Right atrium auricular region (tissue), 2 donors: ENCODE measurements at places on chromosomes 7 and 10. TPM values are rescaled to one million over a fixed set of nuclear protein-coding genes. Genes with fewer than 3 reads are reported as not detected.

CLEC5A gene
- 1.0 TPM for total RNA-seq

- DNase-seq: no peak
These were observed 287.8 kb downstream of the GALNT17 start for GRCh38 chr7:71419546-71420337.

DNA sequence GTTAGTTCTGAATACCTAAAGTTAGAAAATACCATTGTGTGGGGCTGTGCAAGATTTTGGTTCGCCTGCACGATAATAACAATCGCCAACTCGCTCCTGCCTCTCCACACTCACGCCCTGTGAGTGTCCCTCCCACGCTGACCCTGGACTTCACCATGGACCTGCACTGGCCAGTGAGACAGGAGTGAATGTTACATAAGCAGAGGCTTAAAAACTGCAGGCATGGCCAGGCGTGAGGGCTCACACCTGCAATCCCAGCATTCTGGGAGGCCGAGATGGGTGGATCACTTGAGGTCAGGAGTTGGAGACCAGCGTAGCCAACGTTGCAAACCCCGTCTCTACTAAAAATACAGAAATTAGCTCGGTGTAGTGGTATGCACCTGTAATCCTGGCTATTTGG lies 68.4 kb downstream of the TCERG1L start:
- no peak for DNase-seq

- DNase-seq: no peak
These were observed 91.8 kb downstream of the PTPRN2 start for GRCh38 chr7:158495786-158496185.

DNA sequence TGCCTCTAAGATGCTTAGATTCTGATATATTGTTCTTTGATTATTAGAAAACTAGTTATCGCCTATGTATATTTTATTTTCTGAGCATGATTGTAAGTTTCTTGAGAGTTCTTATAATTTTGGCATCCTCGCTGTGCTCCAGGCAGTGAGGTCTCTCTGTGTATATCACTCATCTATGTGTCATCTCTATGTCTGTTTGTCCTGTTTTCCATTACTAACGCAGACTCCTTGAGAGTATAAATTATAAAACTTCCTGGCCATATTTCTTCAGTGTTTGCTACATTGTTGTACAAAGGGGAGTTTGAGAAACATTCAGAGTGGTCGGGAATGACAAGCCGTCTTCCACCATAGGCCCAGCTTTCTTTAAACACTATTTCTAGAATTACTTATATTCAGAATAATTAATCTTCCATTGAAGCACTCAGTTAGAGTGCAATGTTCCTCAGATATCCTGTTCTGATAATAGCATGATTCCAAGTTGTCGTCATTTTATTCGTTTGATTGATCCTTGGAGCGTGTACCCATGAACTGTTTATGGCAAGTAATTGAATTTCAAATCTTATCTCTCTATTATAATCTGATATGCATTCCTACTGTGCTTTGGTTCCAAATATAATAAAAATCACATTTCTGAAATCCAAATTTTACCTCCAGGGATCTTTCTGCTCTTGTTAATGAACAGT lies 206.6 kb downstream of the BAMBI start:
- no peak for DNase-seq

DNA sequence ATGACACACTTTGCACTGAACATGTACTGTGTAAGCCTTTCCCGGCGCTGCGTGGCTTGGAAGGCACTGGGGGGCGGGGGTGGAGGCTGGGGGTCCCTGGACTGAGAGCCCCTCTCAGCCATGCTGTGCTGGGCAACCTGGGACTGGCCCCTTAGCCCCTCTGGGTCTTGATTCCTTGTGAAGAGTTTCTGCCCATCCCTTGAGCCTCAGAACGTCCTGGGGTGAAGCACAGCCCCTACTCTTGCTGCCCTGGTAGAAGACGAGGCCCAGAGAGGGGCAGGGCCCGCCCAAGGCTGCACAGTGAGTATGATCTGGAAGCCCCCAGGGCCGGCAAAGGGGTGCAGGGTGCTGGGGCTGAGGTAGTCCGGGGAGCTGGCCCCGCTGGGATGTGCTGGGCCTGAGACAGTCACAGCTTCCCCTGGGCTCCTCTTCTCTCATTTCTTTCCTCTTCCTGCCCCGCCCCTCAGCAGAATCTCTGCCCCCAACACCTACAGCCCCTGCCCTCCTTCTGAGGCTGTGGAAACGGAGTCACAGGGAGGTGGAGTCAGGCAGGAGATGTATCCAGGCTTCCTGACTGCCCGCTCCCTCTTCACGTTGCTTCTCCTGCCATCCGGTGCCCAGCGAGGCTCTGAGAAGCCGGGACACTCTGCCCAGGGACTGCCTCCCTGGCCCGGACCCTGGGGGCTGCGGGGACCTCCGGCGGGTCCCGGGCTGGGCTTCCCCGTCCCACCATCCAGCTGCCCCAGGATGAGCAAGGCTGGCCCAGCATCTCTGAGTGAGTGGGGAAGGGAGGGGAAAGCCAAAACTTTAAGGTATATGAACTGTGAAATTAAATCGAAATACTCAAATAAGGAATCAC lies 60.5 kb downstream of the UNCX start:
- no peak for DNase-seq

DNA sequence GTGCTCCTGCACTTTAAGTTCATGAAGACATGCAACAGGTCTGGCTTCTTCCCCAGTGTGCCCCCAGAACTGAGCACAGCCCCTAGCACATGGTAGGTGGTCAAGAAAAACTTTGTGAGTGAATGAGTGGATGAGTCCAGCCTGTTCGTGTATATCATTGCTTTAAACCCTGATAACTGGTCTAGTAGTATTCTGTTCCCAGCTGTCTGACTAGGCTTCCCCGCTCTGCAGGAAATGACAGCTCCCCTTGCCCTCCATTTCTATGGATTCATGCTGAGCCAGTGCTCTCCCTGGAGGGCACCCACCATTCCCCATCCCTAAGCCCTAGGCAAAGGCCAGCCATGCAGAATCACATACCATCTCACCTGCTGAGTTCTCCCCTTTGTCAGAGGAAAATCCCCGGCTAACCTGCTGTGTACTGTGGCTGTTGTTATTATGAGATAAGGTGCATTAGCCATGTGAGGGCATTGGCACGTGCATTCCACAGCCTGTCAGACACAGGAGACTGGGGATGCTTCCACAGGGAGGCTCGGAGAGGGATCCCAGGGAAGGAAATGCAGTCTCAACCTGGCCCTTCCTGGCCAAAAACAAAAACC lies 698.9 kb downstream of the GRID1 start:
- DNase-seq: no peak

SLC29A4 gene
- 3.7 TPM for total RNA-seq

GRCh38 chr7:137097111-137097510 lies 228.7 kb downstream of the CHRM2 start:
- DNase-seq: no peak

DNA sequence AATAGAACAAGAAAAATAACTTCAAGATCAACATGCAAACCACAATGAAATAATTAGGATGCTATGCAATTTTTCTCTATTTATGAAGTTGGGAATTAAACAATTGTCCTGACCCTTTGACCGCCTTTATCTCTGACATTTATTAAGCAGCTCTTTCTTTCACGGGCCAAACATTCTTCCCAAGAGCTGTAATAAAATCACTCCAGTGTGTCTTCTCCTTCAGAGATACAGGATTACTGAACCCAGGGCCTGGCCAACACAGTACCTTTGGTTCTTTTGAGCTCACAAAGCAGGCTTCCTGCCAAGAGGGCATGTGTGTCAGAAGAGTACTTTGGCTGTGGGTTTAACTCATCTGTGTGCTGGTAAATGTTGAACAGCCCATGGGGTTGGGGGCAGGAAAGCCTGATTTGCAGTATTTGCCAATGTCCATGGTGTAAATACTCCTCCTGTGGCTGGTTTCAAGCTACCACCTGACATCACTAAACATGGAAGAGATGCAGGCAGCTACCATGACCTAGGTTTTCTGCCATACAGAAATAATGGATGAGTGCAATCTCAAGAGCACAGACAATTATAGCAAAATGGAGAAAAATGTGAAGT lies 121.7 kb downstream of the FANK1 start:
- DNase-seq: no peak

- no peak for DNase-seq
These were observed 700.1 kb upstream of the ANKRD30A start for GRCh38 chr10:36425131-36425797.

CPXM2 gene
- 8.3 TPM for total RNA-seq

GRCh38 chr7:132112657-132113056 lies 463.6 kb downstream of the PLXNA4 start:
- no peak for DNase-seq

GRCh38 chr10:87585565-87586514 lies 73.8 kb upstream of the PAPSS2 start:
- DNase-seq: no peak

GRCh38 chr7:103795787-103796186 lies 193.7 kb downstream of the RELN start:
- no peak for DNase-seq

- DNase-seq: no peak
These were observed 205.8 kb upstream of the HDAC9 start for GRCh38 chr7:18289788-18290187.

GRCh38 chr7:66313886-66314568 lies 108.9 kb downstream of the TPST1 start:
- no peak for DNase-seq

CHST12 gene
- total RNA-seq: 14.2 TPM

- DNase-seq: no peak
These were observed 186.6 kb upstream of the PDE1C start for GRCh38 chr7:32256811-32257210.

- no peak for DNase-seq
These were observed 182.0 kb downstream of the TCERG1L start for GRCh38 chr10:131129544-131129943.

CRYGN gene
- 0.90 TPM for total RNA-seq

GRCh38 chr7:24665564-24666294 lies 91.5 kb downstream of the GSDME start:
- DNase-seq: no peak

ZNF485 gene
- total RNA-seq: 1.1 TPM

- no peak for DNase-seq
These were observed 181.1 kb downstream of the SDHAF3 start for GRCh38 chr7:97298561-97298960.

PTF1A gene
- not detected for total RNA-seq

FIS1 gene
- 359 TPM for total RNA-seq

SLC13A1 gene
- total RNA-seq: not detected

- DNase-seq: no peak
These were observed 3.6 kb downstream of the ZEB1 start for GRCh38 chr10:31322647-31323046.

DNA sequence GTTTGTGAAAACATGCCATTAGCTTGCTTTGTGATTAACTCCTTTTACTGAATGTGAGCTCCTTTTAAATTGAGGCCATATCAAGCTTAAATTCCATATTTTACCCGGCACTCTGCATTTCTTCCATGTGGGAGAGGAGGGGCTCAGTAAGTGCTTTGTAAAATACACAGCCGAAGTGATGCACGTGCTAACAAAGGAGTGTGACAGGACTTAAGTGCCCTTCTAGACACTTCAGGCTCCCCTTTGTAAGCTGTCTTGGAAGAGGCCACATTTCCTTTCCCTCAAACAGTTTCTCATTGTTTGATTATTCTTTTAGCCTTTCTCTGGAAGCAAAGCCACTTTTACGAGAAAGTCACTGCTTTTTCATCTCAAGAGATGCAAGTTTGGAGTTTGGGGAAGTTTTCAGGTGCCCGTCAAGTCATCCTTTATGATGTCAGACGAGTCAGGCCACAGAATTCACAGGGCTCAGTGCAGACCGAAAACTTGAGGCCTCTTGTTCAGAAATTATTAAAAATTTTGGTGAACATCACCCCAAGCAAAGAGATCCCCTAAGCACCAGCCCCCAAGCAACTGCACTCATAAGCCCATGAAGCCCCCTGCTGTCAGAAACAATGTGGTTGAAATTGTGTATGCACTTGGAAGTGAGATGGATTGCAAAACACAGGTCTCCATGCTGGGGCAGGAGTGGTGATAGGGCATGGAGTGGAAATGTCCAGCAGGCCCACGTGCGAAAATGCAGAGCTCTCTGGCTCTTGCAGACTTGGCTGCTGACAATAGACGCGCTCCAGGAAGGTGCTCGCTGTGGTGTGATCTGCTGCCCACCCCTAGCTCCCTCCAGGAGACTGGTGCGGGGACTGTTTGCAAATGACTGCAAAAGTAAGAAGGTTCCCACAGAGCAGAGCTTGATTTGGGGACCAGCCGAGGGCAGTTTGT lies 11.5 kb downstream of the IKZF1 start:
- no peak for DNase-seq

SRRM3 gene
- total RNA-seq: 27.1 TPM

GRCh38 chr10:73922864-73923133 lies 11.9 kb downstream of the PLAU start:
- no peak for DNase-seq

- DNase-seq: no peak
These were observed 609.9 kb downstream of the CCSER2 start for GRCh38 chr10:84938117-84938905.

DNA sequence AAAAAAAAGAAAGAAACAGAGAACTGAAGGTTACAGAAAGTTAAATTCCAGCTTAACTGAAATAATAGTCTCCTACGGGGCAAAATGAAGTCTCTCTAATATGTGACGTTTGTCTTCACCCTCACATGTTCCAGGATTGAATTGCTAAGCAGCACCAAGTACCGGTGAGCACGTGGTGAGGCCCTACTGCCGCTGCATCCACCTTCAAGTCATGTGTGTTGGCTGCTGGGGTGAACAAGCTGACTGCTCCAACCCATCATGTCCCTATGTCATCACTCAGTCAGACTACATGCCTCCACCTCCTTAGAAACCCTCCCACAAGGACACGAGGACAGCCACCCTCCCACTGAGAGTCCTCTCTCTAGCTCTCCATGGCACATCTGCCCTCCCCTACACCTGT lies 35.4 kb upstream of the NPFFR1 start:
- no peak for DNase-seq

KLHL7 gene
- total RNA-seq: 87.6 TPM

GRCh38 chr7:77550586-77550985 lies 13.5 kb downstream of the PTPN12 start:
- no peak for DNase-seq

DNA sequence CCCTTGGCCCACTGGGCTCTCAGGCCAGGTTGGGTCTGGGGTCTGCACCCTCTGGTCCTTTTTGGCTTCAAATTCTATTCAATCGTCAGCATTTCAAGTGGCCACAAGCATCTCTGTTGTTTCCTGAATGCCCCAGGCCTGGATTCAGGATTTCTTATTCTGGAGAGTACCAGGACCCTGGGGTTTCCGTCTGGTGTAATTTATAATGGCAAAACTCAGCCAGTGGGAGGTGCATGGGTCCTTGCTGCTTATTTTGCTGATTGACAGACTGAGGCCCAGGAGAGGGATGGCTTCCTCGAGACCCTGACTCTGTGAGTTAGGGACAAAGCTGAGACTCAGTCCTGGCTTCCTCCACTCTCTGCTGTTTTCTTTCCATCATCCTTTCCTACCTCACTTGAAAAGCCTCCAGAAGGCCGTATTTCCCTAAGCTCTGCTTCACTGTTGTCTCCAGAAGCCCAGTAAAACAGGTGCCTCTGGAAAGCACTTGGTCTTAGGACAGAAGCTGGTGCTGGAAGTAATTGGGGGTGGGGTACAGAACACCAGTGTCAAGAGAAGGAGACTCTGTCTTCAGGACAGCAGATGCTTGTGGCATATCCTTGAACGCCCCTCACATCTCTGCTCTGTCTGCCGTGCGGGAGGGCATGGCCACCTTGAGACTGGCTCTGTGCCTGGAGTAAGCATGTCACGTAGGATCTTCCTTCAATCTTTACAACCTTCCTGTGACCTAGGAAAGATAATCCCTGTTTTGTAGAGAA lies 39.4 kb upstream of the SH2D4B start:
- no peak for DNase-seq

GRCh38 chr7:13835442-13835841 lies 154.0 kb downstream of the ETV1 start:
- no peak for DNase-seq
